ENCODE measurements at places on chromosomes 6 and 20.

DNA sequence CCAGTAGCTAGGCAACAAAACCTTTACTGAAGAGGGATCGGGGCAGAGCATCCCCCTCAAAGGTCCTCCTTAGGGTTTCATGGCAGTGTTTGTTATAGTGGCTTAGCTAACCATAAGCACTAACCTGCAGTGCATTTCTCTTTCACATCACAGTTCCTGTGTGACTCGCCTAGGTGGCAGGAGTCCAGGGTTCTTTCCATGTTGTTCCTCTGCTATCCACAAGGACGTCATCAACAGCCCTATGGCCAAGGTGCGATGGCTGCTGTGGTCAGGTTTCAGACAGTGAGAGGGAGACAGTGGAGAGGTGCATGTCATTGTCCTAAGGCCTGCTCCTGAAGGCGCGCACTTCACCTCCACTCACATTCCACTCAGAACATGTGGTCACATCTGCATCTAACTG, 38.8 kb upstream of the FOXA2 start:
- no peak for DNase-seq

GRCh38 chr6:76250666-76251065, 178.2 kb upstream of the IMPG1 start:
- no peak for DNase-seq

GRCh38 chr6:161465403-161465802, 191.5 kb upstream of the AGPAT4 start:
- DNase-seq, result no peak

DNA sequence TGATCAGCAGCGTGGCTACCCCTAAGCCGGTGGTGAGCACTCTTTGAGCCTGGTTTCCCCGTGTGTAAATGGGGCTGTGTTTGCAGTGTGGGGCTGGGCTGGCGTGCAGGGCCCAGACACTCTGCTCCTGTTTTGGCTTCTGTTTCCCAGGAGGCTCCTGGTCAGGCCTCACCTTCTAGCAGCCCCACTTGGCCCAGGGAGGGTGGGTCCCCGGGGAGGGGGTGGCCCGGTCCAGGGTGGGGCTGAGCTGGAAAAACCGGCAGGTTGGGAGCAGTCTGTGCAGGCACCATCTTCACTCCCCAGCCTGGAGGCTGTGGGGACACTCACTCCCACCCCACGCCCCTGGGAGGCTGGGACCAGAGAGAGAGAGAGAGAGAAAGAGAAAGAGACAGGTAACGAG, 25.3 kb downstream of the CEBPB start:
- DNase-seq, result no peak

- DNase-seq, result no peak
These were observed 107.8 kb downstream of the NFATC2 start for GRCh38 chr20:51434580-51435247.

GRCh38 chr6:40083141-40083920, 149.1 kb upstream of the MOCS1 start:
- no peak for DNase-seq

DNA sequence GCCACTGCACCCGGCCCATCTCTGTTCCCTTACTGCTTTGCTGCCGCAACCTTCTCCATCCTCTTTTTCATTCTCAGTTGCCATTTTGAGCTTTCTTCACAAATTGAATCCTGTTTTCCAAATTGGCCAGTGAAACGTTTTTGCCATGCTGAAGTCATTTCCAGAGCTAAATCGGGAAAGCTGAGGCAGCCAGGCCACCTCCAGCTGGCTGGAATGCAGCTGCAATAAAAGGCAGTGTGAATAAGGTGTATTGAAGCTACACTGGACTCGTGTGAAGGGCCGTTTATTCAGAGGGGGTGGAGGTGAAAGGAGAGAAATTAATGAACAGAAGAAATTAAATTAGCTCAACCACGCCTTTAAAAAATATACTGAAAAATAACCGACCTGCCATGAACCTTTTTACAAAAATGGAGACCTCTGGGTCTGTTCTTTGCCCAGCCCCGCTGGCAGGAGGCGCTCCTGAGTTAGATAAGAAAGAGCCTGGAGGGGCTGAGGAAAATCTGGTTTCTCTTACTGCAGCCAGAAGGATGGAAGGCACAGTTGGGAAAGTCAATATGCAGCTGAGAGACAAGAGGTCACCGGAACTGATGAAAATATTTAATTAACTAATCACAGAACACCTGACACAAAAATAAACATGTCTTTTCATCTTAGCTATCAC, 283.9 kb downstream of the FOXC1 start:
- no peak for DNase-seq

GRCh38 chr6:36729161-36729524, 31.5 kb downstream of the RAB44 start:
- DNase-seq, result no peak

DNA sequence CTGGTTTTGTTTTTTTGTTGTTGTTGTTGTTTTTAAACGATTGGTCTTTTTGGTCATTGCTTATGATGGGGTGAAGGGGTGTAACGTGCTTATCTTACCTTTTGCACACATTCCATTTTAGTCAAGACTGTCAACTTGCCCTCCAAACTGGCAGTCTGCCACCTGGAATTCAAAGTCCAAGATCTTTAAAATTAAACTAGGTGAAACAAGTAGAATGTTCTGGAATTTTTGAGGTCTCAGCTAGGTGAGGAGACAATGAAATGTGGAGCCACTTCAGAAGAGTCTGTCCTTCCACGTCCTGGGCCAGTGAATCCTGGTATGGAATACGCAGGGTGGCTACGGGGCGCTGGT, 344.6 kb downstream of the ZFAND3 start:
- DNase-seq, result no peak

DNA sequence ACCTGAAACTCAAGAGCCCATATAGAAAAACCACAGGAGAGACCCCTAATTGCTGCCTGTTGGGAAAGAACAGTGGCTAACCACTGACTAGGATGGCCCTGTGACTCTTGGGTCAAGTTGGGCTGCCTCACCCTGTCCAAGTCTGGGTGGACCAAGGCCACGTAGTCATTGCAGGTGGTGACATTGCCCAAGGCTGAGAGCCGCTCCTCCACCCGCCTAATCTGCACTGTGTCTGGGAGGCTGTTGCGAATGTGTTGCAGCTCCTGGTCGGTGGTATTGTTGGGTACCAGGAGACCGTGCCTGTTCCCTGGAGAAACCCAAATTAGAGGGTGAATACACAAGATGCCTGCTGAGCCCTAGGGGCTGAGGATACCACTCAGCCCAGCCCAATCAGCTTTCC, 2.6 kb upstream of the MMP24OS start:
- no peak for DNase-seq

DNA sequence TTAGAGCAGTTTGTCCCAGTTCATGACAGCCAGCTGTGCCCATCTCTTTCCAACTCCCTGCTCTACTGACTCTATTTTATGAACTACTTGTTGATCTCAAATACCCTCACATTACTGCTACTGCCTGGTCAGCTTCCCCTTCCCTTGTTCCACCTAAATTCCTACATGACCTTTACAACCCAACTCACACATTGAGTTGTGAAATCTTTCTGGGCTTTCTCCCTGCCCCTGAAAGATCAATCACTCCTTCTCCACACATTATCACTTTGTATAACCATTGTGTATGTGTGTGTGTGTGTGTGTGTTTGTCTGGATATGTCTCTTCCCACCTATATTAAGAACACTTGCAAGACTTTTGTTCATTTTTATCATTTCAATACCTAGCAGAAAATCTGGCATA, 42.1 kb upstream of the CLIC5 start:
- no peak for DNase-seq

GRCh38 chr6:11648889-11649288, 111.3 kb downstream of the TMEM170B start:
- no peak for DNase-seq

GRCh38 chr20:8301655-8302054, 169.6 kb downstream of the PLCB1 start:
- no peak for DNase-seq

- no peak for DNase-seq
These were observed 294.4 kb upstream of the PLN start for GRCh38 chr6:118253741-118254140.

- no peak for DNase-seq
These were observed 1.4 kb upstream of the CHD6 start for GRCh38 chr20:41619360-41620100.

- DNase-seq, result no peak
These were observed 81.5 kb downstream of the EDN1 start for GRCh38 chr6:12371641-12372146.

DNA sequence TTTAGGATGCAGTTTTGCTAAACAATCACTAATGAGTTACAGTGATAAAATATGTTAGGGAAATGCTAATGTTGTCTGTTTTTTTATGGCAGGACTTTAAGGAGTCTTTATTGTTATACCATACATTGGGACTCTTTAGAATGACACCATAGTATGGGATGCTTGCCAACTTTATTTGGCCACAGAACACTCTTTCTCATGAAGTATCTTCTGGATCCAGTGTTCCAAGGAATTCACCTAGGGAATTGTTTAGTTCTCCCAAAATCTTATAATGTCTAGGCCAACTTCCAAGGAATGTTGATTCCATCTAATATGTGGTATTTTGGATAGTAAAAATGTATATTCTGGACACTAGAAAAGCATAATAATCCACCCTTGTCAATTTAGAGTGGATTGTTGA, 3.3 kb downstream of the RIN2 start:
- no peak for DNase-seq

DNA sequence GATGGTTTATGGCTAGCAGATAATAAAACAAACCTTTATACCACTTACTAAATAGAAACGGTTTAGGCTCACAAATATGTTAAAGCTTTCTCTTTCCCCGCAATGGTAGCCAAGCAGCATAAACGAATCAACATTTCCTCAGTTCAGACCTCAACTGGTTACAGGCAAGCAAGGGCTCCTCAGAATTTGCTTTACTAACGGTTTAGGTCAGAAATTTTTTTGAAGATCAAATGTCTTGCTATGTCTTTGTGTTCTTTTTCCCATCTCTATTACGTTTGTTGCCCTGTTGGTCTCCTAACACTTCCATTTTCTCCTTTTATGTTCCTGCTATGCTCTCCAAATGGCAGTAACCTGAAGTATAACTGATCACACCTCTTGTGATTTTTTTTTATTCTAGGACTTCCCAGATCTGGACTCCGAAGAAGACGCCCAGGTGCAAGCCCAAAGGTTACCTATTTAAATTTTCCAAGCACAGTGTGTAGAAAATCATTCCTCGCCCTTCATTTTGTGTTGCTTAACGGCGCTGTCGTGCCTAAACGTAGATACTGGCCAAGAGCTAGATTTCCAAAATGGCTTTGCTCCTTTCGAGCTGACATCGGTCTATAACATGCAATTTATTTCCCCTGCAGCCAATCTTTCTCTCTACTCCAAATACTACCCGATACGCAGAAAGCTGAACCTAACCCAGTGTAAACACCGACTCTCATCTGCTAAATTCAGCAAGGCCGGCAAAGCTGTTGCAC, 717 bp upstream of the ASF1A start:
- DNase-seq, result no peak

DNA sequence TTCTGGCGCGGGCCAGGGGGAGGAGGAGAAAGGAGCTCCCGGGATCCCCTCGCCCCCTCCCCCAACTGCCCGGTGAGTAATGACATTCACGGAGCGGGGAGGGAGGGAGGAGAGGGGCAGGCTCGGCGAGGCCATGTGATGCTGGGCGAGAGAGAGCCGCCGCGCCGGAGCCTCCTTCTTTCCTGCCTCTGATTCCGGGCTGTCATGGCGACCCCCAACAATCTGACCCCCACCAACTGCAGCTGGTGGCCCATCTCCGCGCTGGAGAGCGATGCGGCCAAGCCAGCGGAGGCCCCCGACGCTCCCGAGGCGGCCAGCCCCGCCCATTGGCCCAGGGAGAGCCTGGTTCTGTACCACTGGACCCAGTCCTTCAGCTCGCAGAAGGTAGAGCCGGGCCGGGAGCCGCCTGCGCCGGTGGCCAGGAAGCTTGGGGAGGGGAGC, at the start of gene GDAP1L1:
TSS of gene GDAP1L1 (plus strand) at position 178 of the 441 bp plus-strand sequence. CDS start at position 205, 27 bp downstream.
- peak; percentile 2 for DNase-seq

DNA sequence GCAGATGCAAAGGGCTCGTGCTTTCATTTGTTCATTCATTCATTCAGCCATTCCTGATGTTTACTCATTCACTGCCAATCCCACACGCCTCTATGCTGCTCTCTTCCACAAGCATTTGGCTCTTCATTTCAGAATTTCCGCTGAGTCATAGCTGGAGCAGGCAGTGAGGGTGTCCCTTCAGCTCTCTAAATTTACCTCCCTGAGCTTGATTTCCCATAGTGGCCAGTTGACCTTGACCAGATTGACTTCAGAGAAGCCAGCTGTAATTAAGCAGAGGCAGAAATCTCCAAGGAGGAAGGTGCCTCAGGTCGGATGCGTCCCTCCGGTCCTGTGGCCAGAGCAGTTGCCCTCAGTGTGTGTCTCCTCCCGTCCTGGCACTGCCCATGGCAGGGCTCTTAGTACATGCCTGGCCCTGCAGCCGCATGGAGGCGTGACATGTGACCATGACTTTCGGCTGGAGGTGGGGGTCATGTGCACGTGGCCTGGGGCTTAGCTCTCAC, 267.2 kb upstream of the ECI2 start:
- no peak for DNase-seq

DNA sequence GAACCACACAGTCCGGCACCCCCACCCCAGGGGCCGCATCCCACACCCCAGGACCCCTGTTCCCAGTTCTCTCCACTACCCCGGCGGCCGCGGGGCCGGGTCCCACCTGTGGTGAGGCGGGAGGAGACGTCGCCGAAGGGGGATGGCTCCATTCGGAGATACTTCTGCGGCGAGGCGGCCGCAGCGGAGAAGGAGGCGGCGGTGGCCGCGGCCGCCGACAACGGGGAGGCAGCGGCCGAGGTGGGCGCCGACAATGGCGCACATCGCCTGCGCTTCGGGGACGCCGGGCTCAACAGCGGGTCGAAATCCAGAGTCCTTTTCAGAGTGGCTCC, 723 bp downstream of the AKIRIN2 start:
- peak; percentile 22 for DNase-seq

DNA sequence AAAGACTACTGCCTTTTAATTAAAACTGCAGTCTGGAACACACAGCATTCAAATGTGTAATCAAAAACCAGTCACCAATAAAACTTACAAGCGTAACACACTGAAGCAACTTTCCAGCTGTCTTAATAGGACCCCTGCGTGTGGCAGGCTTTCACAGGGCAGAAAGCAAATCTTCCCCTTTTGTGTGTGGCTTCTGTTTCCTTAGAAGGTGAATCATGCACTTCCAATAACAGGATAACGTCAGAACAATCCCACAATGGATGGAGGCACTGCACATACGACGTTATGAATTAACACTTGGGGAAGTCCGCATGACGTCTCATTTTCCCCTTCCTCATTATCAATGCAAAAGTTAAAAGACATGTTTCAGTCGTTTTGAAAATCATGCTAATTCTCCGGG, 44.8 kb downstream of the INSM1 start:
- DNase-seq, result no peak

DNA sequence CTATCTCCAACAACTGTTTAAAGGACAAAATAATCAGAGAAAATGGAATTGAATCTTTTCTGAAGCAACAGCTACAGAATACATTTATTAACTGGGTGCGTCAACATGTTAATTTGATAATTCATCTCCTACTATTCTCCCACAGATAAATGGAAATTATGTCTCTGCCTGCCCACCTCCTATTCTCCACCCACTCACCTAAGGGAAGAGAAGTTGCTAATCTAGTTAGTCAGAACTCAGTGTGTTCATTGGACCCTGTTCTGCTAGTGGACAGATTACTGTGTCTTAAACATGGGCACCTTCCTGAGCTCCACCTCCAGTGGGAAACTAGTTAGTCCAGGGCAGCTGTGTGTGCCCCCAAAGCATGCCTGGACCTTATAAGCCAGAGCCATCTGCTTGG, 41.0 kb downstream of the METTL24 start:
- no peak for DNase-seq
